Fibroblast of the aortic adventitia (primary cell): ENCODE measurements at places on chromosomes 6 and 20. TPM values are rescaled to one million over a fixed set of nuclear protein-coding genes. Genes with fewer than 3 reads are reported as not detected.
A peak's percentile ranks its signal among the peaks of the same experiment; 100 is the strongest.

DNA sequence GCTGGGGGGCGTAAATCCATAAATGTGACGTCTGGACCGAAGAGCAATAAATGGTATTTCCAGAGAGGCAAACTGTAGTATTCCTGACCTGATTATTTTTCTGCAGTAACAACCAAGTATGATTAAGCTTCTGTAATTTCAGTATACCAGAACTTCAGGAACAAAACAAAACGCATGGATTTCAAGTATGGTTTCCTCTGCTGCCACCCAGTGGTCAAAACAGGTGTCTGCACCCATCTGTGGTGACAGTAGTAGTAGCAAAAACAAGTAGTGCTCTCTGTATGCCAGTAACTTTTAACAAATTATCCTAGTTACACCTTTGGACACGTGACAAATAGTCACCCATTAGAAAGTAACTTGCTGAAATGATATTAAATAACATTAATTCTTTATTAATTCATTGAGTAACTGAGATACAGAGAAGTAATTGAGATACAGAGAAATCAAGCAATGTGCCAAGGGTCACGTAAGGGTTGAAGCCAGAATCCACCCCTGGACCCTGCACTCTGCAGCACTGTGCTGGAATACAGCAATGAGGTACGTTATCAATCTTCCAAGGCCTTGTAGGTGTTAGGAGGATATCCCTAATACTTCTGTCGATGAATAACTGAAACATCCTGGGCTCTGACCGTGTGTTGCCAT lies 7.9 kb downstream of the CALHM4 start:
- DNase-seq, result peak; percentile 86

- DNase-seq, result no peak
These were observed 260.1 kb downstream of the BTBD3 start for GRCh38 chr20:12177657-12178293.

- no peak for DNase-seq
These were observed 196.3 kb downstream of the CDH4 start for GRCh38 chr20:61448386-61448785.

DNA sequence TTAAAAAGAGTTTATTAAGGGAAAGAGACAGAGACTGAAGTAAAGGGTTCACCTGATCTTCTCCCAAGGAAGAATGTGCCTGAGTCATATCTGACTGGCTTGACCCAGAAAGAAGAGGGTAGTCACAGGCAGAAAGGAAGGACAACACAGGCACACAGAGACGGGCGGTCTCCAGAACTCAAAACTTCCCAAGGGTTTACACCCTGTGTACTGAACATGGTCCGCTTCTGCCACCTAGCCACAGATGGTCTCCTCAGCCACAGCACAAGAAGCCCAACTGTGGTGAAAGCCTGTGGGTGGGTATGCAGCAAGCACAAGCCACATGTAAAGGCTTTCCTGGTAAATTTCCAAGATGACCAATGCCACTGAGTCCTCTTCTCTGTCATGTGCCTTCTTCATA lies 17.2 kb downstream of the UNC5CL start:
- DNase-seq, result peak; percentile 49

- peak; percentile 89 for DNase-seq
These were observed 71.6 kb downstream of the GJA1 start for GRCh38 chr6:121506761-121507754.

GRCh38 chr6:35677456-35677855 lies 11.3 kb downstream of the FKBP5 start:
- no peak for DNase-seq

GRCh38 chr6:134516582-134516981 lies 198.7 kb upstream of the SGK1 start:
- DNase-seq, result peak; percentile 41

DNA sequence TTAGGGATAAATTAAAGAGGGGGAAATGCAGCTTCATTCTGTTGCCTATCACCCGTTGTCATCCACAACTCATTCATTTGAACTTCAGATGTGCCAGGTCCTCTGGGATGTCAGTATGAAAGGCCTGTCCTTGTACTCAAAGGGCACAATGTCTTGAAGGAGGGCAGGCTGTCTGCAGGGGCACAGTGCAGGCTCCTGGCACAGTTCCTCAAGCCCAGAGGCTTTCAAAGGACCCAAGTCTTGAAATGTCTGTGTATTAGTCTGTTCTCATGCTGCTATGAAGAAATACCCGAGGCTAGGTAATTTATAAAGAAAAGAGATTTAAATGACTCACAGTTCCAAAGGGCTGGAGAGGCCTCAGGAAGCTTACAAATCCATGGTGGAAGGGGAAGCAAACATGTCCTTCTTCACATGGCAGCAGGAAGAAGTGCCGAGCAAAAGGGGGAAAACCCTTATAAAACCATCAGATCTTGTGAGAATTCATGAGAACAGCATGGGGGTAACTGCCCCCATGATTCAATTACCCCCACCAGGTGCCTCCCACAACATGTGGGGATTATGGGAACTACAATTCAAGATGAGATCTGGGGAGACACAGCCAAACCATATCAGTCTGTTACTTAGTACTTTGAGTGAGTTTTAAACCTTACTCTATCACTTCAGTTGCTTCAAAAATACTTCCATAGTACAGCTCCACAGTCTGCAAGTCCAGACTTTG lies 9.4 kb downstream of the SNX9 start:
- DNase-seq, result no peak

- peak; percentile 88 for DNase-seq
These were observed 44.8 kb upstream of the SLC2A12 start for GRCh38 chr6:134097114-134097707.

- peak; percentile 23 for DNase-seq
These were observed 144.2 kb downstream of the GMDS start for GRCh38 chr6:2101213-2101612.

DNA sequence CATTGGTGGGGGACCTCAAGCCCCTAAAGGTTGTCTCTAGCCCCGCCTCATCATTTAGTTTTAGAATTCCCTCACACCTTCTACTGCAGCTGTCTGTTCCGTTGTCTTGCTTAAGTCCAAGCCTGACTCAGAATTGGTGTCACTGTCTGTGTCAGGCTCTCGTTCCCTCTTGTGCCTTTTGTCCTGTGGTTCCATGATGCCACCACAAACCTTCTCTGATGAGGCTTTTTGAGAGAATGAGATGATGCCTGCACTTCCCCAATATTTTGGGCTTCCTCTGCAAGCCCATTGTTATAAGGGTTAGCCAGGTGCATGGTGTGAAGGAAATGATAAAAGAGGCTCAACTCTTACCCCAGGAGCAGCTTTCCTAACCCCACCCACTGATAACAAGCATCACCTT lies 8.1 kb upstream of the AKIRIN2 start:
- no peak for DNase-seq

GRCh38 chr6:148494226-148494625 lies 151.6 kb downstream of the SASH1 start:
- peak; percentile 69 for DNase-seq

Gene ZC2HC1B
- not detected in 2 replicates for total RNA-seq

Gene WFDC10A
- not detected in 2 replicates for total RNA-seq

Gene KCNQ2
- total RNA-seq, result not detected in 2 replicates

Gene TCP11
- total RNA-seq, result 0.36 TPM in 1 of 2 replicates, not detected in the other
